ENCODE measurements at places on chromosomes 7 and 10. TPM values are rescaled to one million over a fixed set of nuclear protein-coding genes. Genes with fewer than 3 reads are reported as not detected.

- DNase-seq: no peak
Measured at GRCh38 chr7:5439572-5440496, 16.2 kb upstream of the TNRC18 start.

The GLI3 gene
- total RNA-seq: 17.0 TPM

DNA sequence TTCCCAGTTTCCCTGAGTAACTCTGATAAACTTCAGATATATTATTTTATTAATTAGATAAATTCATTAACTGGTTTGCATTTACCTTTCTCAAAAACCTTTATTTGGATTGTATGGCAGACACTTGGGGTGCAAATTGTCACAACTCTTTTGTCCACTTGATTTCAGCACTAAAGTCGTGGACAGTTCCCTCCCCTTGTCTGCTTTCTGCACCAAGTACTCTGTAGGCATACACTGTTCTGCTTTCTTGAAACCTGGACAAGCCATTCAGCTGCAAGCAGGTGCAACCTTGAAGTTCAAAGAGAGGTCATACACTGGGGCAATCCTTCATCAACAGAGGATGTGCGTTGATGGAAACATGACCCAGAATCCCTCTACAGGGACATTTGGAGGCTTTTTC lies 162.9 kb downstream of the ARL5B start:
- peak; percentile 74 for DNase-seq

The OGDHL gene
- total RNA-seq: 15.5 TPM

All from GM23338 (cell line).